Endodermal cell (in vitro differentiated cells): ENCODE measurements at places on chromosomes 16 and 17. TPM values are rescaled to one million over a fixed set of nuclear protein-coding genes. Genes with fewer than 3 reads are reported as not detected.

DNA sequence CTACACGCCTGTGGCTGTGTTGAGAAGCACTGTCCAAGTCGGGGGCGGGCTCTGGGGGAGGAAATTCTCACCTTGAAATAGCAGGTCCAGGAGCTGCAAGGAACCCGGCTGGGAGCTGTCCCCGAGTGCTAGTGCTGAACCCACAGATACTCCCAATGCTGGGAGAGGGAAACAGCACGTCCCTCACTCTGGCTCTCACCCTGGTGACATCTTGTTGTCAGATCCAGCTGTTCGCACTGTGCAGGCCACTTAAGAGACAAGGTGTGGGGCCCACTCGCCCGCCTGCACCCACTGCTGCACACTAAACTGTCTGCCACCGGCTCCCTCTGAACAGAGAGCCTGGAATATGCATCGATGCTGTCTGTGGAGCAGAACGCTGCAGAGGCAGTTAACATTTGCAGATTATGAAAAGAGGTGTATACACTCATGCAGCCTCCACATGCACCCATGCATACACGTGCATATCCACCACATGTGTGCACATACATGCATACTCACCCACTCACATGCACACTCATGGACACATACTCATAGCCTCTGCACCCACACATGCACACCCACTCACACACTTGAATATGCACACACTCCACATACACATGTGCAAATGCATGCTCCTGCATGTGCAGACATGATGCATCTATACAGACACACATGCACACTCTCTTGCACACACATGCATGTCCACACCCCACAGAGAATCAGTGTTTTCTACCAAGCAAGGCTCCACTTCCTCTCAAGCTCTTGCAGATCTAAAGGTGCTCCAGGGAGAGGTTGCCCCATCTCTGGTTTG lies 42.0 kb downstream of the MGAT5B start:
- DNase-seq, result peak; percentile 98
- no peak overlapping the region for H3K27ac ChIP-seq
- H3K36me3 ChIP-seq, result no peaks in the 10 kb centered on the region
- peaks cover 14% of the 10 kb centered on the region for H3K27me3 ChIP-seq
- no peak overlapping the region for H3K4me3 ChIP-seq
- no peaks in the 10 kb centered on the region for H3K4me1 ChIP-seq

GRCh38 chr16:78794581-78795250 lies 695.3 kb downstream of the WWOX start:
- no peaks in the 10 kb centered on the region for H3K36me3 ChIP-seq
- H3K27me3 ChIP-seq, result no peaks in the 10 kb centered on the region
- H3K4me3 ChIP-seq, result no peak overlapping the region
- no peaks in the 10 kb centered on the region for H3K4me1 ChIP-seq
- no peak for DNase-seq
- H3K27ac ChIP-seq, result no peak overlapping the region

GRCh38 chr16:65123396-65124211 lies 1.7 kb upstream of the CDH11 start:
- DNase-seq, result peak; percentile 72
- peak overlapping the region; percentile 77 for H3K4me3 ChIP-seq
- H3K4me1 ChIP-seq, result no peaks in the 10 kb centered on the region
- no peaks in the 10 kb centered on the region for H3K36me3 ChIP-seq
- peaks cover 69% of the 10 kb centered on the region for H3K27me3 ChIP-seq

- no peak overlapping the region for H3K4me3 ChIP-seq
- H3K36me3 ChIP-seq, result no peaks in the 10 kb centered on the region
- H3K4me1 ChIP-seq, result peaks cover 5% of the 10 kb centered on the region
- no peak overlapping the region for H3K27ac ChIP-seq
These were observed 17.2 kb upstream of the FOXF1 start for GRCh38 chr16:86492961-86493629.

DNA sequence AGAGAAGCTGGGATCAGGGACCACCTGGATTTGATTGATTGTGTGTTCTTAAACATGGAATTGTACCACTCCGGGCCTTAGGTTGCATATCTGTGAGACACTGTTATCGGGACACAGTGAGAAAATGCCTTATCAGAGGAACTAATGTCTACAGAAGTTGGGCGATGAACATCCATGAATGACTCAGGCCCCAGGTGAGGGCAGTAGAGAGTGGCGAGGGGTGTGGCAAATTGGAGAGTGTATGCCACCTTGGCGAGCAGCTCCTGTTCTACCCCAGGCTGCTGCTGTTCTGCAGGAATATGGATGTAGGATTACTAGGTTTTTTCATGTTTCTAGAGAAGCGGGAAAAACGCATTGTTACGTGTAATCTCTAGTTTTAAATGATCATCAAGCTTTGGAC lies 38.8 kb downstream of the CLEC16A start:
- H3K27ac ChIP-seq, result no peak overlapping the region
- no peaks in the 10 kb centered on the region for H3K27me3 ChIP-seq
- no peak overlapping the region for H3K4me3 ChIP-seq
- H3K4me1 ChIP-seq, result no peaks in the 10 kb centered on the region
- no peak for DNase-seq

- H3K4me3 ChIP-seq, result no peak overlapping the region
- DNase-seq, result no peak
- no peaks in the 10 kb centered on the region for H3K36me3 ChIP-seq
These were observed 793.4 kb upstream of the CDH8 start for GRCh38 chr16:62829607-62830006.

GRCh38 chr17:47973541-47973940 lies 2.6 kb downstream of the CDK5RAP3 start:
- no peak for DNase-seq
- H3K27me3 ChIP-seq, result no peaks in the 10 kb centered on the region
- H3K27ac ChIP-seq, result no peak overlapping the region
- peaks cover 24% of the 10 kb centered on the region for H3K36me3 ChIP-seq
- no peaks in the 10 kb centered on the region for H3K4me1 ChIP-seq
- H3K4me3 ChIP-seq, result no peak overlapping the region

DNA sequence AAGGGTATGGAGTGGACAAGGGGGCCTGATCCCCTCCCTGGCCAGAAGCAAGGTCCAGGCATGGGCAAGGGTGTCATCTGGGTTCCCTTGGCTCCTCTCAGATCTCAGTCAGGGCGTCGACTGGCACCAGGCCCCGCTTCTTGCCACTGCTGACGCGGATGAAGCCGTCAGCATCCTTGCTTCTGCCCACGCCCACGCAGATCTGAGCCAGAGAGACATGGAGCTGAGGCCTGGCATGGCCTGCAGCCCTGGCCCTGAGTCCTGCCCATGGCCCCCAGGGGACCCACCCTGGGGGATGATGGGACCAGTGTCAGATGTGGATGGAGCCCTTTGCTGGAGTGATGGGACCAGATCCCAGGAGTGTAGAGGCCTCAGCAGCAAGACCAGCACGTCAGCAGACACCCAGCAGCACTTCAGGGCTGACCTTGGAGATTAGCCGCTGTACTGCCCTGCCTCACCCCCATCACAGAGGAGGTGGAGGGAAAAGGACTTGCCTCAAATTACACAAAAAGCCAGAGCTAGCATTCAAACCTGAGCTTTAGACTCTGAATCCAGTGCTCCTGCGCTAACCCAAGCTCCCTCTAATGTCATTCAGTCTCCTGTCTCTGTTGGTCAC lies 12.2 kb downstream of the RPL19 start:
- peak; percentile 47 for DNase-seq
- no peaks in the 10 kb centered on the region for H3K36me3 ChIP-seq
- peaks cover 4% of the 10 kb centered on the region for H3K4me1 ChIP-seq
- no peak overlapping the region for H3K27ac ChIP-seq

GRCh38 chr16:89191033-89191900 lies 9.1 kb downstream of the SLC22A31 start:
- no peak overlapping the region for H3K4me3 ChIP-seq
- H3K4me1 ChIP-seq, result no peaks in the 10 kb centered on the region
- DNase-seq, result peak; percentile 41

DNA sequence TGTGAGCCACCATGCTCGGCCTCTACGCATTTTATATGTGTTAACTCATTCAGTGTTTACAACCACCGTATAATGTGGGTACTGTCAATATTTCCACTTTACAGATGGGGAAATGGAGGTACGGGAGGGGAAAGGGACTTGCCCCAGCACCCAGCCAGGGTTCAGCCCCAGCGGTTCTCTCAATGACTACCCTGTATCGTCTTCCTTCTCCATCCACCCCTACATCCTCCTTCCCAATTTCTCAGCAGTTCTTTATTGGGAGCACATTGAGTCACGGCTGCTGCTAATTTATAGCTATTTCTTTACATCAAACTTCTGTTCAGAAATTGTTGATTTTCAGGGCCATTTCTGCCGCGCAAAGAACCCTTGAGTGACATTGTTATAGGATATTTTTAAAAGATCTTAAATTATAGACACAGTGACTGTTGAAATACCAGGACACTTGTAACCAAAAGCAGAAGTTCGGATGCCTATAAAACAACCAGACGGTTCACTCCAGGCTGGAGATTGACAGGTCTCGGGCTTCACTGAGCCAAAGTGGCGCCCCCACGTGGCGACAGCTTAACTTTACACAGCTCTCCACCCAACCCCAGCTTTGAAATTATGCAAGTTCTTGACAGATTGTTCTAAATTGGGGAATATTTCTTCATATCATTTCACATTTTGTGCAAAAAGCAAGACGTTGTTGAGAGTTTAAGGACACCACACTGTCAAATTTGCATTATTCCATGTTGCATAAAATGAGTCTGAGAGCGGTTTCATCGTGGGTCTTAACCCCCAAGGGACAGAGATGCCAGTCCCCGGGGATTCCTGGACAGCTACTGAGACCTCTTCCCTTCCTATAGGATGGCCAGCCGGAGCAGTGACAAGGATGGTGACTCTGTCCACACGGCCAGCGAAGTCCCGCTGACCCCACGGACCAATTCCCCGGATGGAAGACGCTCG lies 11.8 kb downstream of the SYT17 start:
- H3K4me3 ChIP-seq, result no peak overlapping the region
- no peaks in the 10 kb centered on the region for H3K27me3 ChIP-seq
- peak; percentile 84 for DNase-seq
- H3K36me3 ChIP-seq, result peaks cover 64% of the 10 kb centered on the region
- no peak overlapping the region for H3K27ac ChIP-seq

GRCh38 chr17:21345236-21345635 lies 30.9 kb upstream of the KCNJ12 start:
- no peak overlapping the region for H3K4me3 ChIP-seq
- H3K27ac ChIP-seq, result no peak overlapping the region
- DNase-seq, result peak; percentile 35
- no peaks in the 10 kb centered on the region for H3K36me3 ChIP-seq

DNA sequence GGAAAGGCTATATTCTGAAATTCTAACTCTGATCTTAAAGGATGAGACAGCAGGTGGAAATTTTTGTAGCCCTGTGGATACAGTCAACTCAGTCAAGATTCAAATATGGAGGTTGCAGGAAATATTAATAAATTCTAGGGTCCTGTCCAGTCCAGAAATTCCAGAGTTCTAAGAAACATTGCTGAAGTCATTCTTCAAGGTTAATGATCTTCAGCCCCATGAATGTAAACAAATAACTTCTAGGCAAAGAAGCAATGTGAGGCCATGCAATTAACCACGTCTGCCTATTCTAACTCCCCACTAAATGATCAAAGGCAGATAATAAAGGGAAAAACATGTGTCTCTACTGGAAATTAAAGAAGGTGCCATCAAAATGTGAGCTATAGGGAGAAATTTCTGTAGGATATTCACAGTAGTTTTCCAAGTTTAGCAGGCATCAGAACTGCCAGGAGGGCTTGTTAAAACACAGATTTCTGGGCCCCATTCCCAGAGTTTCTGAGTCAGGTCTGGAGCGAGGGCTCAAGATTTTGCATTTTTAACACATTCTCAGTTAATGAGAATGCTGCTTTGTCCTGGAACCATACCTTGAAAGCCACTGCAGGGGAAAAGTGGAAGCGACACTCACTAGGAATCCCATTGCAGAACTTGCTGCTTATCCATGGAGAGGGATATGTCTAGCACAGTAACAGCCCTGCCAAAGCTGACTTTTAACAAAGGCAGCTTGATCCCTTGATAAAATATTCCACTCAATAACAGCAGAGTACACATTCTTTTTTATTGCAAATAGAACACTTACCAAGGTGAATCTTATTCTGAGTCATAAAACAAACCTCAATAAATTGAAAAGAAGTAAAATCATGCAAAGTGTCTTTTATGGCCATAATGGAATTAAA lies 61.8 kb downstream of the DNAH3 start:
- H3K4me1 ChIP-seq, result no peaks in the 10 kb centered on the region
- H3K27ac ChIP-seq, result no peak overlapping the region
- no peaks in the 10 kb centered on the region for H3K27me3 ChIP-seq
- no peak overlapping the region for H3K4me3 ChIP-seq
- no peaks in the 10 kb centered on the region for H3K36me3 ChIP-seq
- peak; percentile 55 for DNase-seq

DNA sequence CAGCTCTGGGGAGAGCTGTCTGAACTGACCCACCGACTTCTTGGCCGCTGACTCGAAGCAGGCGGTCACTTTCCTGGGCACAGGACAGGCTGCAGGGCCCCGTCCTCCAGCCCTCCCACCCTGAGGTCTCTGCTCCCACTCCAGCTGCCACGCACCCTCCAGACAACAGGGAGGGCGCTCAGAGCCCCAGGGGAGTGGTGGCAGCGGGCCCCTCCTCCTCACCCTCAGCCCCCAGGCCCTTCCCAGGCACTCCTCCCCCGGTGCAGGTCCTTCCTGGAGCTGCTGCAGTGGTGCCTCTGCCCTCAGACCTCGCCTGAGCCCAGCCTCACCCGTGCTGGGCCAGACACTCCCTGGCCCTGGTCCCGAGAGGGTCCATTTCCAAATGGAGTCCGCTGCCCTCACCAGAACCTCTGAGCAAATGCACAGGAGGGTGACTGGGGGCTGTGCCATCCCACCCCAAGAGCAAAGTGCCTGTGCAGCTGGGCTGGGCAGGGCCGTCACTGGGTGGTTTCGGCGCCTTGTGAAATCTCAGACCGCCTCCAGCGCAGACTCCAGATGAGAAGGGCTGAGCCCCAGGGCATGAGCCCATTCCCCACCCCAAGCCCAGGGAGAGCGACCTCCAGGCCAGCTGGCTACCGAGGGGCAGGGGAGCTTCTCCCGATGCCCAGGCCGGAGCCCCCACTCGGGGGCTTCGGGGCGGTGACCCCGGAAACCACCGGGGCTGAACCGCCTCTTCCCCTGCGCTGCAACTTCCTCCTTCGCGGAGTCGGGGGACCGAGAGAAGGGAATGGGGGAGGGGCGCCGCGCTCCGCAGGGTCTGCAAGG lies 717 bp downstream of the CYBA start:
- peak overlapping the region; percentile 90 for H3K4me3 ChIP-seq
- H3K36me3 ChIP-seq, result no peaks in the 10 kb centered on the region

DNA sequence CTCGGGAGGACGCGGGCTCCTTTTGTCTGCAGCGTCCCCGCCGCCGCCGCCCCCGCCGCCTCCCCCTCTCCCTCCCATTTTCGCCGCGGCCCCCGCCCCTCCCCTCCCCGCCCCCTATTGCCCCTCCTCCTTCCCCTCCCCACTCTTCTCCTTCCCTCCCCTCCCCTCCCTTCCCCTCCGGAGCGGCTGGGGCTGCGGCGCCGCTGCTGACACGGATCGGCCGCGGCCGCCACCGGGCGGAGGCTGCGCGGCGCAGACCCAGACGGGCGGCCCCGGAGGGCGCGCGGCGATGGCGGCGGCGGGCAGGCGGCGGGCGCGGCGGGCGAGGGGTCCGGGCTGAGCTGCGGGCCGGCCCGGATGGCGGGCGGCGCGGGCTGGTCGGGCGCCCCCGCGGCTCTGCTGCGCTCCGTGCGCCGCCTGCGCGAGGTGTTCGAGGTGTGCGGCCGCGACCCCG lies at the start of gene RAB11FIP4:
Gene RAB11FIP4, plus strand, starts transcription at position 180 of the 454 bp plus-strand sequence. Its CDS starts 178 bp downstream, at position 358.
- peak; percentile 79 for DNase-seq
- H3K4me3 ChIP-seq, result no peak within 1 kb of the TSS
- peaks cover 9% of the 10 kb centered on the region for H3K4me1 ChIP-seq
- H3K27me3 ChIP-seq, result peaks cover 51% of the 10 kb centered on the region
- H3K27ac ChIP-seq, result no peak within 1 kb of the TSS
- no peaks in the 10 kb centered on the region for H3K36me3 ChIP-seq

Gene POLR3K
- total RNA-seq, result 13.1 to 35.8 TPM (median 31.1 TPM) in 3 replicates

Gene ENPP7
- total RNA-seq, result not detected in 3 replicates

Gene KRT36
- total RNA-seq, result not detected in 3 replicates

Gene PYY
- 0.99 to 1.7 TPM (median 1.3 TPM) in 3 replicates for total RNA-seq

Gene KCNJ2
- 1.1 and 1.3 TPM in 2 replicates for total RNA-seq
